ENCODE measurements at places on chromosomes 11 and 22.

DNA sequence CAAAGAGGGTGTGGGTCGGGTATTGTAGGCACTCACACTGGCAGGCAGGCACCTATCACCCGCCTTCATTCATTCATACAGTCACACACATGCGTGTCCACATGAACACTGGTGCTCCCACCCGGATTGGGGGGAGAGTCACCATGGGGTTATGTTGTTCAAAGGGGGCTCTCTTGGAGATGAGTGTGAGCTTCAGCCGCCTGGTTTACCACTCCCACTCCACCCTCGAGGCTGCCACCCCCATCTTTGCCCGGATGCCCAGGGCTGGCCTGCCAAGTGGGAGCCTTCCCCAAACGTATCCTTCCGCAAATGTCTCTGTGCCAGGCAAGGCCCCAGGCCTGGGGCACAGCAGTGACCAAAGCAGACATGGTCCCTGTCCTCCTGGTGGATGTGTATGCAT lies 22.6 kb downstream of the MRGPRD start:
- no peak for DNase-seq

GRCh38 chr22:32706149-32706548 lies 95.4 kb upstream of the TIMP3 start:
- DNase-seq, result no peak

- no peak for DNase-seq
Observed at GRCh38 chr11:128053981-128054931, 533.1 kb downstream of the ETS1 start.

DNA sequence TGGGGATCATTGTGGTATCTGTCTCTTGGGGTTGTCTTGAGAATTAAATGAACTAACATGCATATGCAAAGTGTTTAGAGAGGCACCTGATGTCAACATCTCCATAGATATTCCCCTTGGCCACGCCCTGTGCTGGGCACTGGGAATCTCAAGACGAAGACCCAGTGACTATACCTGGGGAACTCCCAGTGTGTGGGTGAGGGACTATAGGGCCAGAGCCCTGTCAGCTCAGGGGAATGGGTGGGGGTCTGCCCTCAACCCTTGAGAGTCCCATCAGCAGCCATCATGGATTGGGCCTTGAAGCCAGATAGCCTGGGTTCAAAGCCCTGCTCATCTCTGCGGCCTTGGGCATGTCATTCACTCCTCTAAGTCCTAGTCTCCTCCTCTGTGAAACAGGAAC lies 21.6 kb upstream of the LMO1 start:
- DNase-seq, result no peak

GRCh38 chr11:70204466-70204799 lies 1.3 kb downstream of the FADD start:
- no peak for DNase-seq

DNA sequence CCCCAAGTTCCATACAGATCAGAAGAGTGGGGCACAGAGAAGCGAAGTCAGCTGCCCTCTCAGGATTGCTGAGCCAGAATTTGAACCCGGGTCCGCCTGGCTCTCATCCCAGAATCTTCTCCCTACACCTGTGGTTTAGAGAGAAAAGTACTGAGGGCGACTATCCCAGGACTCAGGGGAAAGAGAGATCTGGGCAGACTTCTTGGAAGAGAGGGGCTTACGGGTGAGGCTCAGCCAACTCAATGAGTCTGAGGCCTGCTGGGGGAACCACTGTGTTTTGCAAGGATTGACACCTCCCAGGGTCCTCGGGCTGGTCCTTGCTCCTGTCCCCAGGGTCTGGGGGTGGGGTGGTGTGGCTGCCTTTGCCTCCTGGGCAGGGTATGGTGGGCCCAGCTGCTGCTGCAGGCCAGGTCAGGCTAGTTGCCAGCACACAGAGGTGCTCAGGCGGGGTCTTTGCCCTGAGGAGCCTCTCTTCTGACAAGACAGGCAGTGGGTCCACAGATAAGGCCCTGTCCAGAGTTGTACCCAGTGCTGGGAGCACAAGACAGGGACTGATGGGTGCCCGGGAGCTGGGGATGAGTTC lies 1.2 kb downstream of the CAPN5 start:
- no peak for DNase-seq

GRCh38 chr11:92576315-92576714 lies 351.7 kb downstream of the FAT3 start:
- DNase-seq, result no peak

DNA sequence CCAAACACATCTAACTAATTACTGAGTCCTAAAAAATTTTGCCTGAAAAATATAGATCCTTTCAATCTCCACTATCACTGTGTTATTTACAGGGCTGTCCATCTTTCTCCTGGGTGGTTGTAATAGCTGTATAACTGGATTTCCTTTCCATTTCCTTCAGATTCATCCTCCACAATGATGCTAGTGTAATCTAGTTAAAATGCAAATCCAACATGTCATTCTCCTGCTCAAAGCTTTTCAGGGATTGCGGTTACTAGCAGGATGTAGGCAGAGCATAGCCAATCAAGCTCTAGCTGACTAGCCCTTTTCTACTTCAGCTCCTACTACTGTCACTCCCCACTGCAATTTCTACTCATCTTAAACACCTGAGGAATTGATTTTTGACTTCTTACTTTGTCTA lies 283.0 kb downstream of the RAB38 start:
- DNase-seq, result no peak

DNA sequence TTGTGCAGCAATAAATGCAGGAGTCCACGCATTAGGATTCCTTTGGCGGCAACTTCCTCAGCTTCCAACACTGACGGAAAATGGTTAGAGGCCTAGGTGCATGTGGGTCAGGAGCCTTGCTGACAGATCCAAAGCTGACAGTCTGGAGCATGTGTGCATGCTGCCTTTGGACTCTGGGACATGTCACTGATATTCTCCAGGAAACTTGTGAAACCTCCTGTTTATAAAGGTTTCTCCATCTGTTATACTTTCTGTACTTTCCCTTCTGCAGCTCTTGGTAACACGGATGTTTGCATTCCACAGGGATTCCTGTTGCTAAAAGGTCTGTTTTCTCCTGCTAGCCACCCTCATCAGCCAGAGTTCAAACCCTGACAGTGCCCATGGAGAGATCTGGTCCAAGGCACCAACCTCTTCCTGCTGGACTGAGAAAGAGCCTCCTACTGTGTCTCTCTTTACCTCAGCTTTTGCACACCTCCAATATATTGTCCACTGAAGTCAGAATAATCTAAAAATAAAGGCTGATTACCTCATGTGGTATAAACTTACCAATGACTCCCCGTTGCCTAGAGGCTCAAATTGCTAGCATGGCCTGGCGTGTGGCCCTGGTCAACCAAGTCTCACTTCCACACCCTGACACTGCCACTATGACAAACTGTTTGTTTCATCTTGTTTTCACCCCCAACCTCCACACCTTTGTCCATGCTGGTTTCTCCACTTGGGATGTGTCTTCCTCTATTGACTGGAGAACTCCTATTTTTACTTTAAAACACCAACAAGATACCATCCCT lies 31.1 kb upstream of the LYVE1 start:
- DNase-seq, result no peak

GRCh38 chr11:6572215-6572614 lies 31.2 kb downstream of the RRP8 start:
- DNase-seq, result peak; percentile 5

GRCh38 chr11:102110761-102111010 lies 439 bp downstream of the YAP1 start:
- no peak for DNase-seq

DNA sequence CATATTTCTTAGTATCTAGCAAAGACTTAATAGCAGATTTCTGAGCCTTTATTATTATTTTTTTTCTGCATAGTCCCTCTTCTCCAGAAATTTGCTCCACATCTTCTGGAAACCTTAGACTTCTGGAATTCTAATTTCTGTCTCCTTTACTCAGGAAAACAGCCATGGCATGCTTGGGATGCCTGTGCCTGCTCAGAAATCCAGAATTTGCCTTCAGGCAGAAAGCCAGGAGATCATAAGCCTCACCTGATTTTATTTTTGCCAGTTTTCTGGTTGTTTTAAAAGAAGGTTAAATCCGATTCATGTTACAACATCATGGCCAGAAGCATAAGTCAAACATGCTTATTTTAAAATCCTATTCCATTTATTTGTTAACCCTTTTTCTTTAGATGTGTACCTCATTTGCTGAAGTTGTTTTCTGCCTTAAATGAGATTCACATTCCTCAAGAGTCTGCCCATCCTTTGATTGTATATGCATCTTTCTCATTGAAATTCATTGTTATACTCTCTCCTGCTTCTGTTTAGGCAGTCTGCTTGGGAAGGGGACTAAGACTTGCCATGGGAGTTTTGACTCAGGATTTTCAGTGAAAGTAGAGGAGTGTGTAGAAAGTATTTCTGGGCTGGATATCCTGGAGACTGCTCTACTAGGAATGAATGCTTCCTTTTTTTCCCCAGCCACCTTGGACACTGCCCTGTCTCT lies 37.1 kb downstream of the SIK2 start:
- no peak for DNase-seq

- DNase-seq, result no peak
Observed at GRCh38 chr11:40187295-40187694, 1272.2 kb downstream of the LRRC4C start.

DNA sequence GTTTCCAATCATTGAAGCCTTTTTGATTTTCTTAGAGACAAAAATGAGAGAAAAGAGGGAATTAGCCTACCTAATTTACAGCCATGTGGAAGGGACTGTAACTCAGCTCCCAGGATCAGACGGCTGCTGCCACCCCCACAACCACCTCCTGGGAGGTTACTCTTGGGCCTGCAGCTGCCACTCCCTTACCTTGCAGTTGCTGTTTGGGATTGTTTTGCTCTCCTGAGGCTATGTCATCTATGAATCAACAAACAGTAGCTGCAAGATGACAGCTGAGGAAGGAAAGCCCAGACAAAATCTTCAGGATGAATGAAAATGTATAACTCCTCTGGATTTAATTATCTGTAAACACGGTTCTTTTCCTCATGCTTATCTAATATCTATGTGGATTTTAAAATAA lies 28.0 kb upstream of the ZC3H12C start:
- DNase-seq, result no peak

- DNase-seq, result no peak
Observed at GRCh38 chr11:3158131-3158591, 6.9 kb downstream of the OSBPL5 start.

- DNase-seq, result no peak
Observed at GRCh38 chr11:14075118-14076078, 112.9 kb downstream of the SPON1 start.

DNA sequence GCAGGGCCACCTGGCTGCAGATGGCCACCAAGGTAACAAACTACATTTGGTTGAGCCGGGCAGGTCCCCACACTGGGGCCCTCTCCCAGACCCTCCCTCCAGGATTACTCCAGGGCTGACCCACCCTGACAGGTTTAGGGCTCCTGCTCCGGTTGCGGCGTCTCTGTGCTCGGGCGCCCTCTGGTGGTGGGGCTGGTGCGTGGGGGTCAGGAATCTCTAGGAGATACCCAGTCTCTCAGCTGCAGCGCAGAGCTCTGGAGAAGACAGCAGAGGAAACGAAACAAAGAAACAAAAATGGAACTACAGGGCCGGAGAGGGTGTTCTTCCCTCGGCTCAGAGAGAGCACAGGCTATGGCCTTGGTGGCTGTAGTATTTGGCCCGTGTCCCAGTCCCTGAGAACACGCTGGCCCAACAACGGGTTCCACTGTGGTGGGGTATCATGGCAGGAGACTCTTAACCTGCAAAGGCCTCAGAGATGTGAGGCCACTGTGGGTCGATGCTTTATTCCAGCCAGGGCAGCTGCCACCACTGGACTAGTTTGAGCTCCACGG lies 2.4 kb downstream of the C11orf96 start:
- DNase-seq, result no peak

DNA sequence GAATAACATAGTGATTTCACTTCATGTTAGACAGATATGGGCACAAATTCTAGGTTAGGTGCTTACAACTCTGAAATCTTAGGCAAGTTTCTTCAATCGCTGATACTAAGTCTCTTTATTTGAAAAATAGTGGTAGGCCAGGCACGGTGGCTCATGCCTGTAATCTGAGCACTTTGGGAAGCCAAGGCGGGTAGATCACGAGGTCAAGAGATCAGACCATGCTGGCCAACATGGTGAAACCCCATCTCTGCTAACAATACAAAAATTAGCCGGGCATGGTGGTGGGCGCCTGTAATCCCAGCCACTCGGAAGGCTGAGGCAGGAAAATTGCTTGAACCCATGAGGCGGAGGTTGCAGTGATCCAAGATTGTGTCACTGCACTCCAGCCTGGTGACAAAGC lies 729.4 kb downstream of the METTL15 start:
- DNase-seq, result no peak

GRCh38 chr22:44085743-44086270 lies 61.7 kb downstream of the PARVB start:
- DNase-seq, result peak; percentile 54

- no peak for DNase-seq
Observed at GRCh38 chr11:130721736-130722135, 194.5 kb downstream of the SNX19 start.

DNA sequence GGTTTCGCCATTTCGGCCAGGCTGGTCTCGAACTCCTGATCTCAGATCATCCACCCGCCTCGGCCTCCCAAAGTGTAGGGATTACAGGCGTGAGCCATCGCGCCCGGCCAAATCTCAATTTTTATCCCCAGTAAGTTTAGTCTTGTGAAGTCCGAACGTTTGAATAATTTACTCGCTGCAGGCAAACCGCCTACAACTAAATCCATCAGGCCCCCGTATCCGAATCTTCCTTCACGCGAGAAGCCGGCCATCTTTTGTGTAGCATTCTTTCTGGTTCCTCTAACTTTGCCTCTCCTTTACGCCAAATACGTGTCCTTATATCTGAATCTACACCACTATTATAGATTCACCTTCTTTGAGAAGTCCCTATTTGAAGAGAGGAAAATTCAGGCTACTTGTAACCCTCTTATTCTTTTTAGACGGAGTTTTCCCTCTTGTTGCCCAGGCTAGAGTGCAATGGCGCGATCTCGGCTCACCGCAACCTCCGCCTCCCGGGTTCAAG lies 581 bp upstream of the EIF3L start:
- no peak for DNase-seq

- DNase-seq, result no peak
Observed at GRCh38 chr11:120703358-120704152, 192.0 kb downstream of the GRIK4 start.

DNA sequence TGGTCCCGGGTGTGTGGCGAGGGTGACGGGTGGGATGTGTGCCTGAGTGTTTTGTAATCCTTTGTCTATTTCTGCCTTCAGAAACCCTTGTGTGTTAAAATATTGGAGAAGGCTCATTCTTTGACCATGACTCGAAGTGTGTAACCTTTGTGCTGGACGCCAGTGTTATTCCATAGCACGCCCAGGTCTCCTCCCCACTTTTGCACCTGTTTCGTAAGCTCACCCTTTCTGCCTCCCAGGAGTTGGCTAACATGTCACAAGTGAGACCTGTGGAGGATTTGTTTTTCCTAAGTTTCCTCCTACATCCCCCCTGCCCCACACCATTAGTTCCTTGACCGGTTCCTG lies 382 bp downstream of the C11orf54 start:
- DNase-seq, result no peak

Measured in keratinocyte (primary cell).